Stimulated activated CD4-positive, alpha-beta T cell treated with anti-CD3 and anti-CD28 coated beads, Interleukin-15, amount 100 ng/mL, for 1 hour (primary cell): ENCODE measurements at places on chromosomes 2 and 18.

GRCh38 chr2:177326005-177326404 lies 61.5 kb upstream of the NFE2L2 start:
- no peak for DNase-seq

- no peak for DNase-seq
These were observed 24.6 kb downstream of the CD302 start for GRCh38 chr2:159773426-159773825.

GRCh38 chr2:64987001-64987955 lies 1.9 kb upstream of the SLC1A4 start:
- no peak for DNase-seq

- no peak for DNase-seq
These were observed 70.6 kb downstream of the MBP start for GRCh38 chr18:77061946-77062517.

GRCh38 chr2:62831729-62832128 lies 126.2 kb downstream of the EHBP1 start:
- DNase-seq, result no peak

GRCh38 chr2:122263746-122264145 lies 508.3 kb downstream of the TSN start:
- DNase-seq, result no peak

GRCh38 chr18:9930299-9930884 lies 16.6 kb downstream of the VAPA start:
- no peak for DNase-seq

- no peak for DNase-seq
These were observed 74.7 kb downstream of the HNRNPLL start for GRCh38 chr2:38528008-38528442.

DNA sequence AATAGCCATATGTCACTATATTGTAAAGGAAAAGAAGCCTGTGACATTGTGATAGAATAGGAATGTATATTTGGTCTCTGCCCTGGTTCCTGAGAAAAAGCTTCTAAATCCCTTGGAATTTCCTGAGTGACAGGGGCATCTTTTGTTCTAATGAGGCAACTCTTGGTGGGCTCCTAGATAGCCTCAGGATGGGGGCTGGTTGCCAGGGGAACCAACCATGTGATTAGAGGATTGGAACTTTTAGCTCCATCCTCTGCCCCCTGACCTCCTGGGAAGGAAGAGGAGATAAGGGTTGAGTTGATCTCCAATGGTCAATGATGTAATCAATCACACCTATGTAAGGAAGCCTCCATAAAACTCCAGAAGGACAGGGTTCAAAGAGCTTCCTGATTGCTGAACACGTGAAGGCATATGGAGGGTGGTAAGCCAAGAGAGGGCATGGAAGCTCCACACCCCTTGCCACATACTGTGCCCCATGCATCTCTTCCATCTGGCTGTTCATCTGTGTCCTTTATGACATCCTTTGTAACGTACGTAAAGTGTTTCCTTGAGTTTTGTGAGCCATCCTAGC lies 2.9 kb upstream of the ME2 start:
- DNase-seq, result no peak

- no peak for DNase-seq
These were observed 310.8 kb downstream of the EIPR1 start for GRCh38 chr2:3066831-3067230.

DNA sequence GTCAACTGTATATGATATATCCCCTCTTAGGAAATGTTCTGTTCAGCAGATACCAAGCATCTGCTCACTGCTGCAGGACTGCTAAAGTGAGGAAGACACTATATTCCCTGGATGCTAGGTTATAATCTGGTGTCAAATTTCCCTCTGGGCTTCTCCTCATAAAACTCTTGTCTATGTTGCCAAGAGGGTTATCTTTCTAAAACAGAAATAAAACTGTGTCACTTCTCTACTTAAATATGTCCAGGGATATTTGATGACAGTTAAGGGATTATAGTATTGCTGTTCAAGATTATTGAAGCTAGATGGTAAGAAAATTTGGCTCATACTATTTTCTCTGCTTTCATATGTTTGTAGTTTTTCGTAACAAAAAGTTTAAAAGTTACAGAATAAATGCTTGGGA lies 30.5 kb upstream of the SNRNP27 start:
- DNase-seq, result no peak

DNA sequence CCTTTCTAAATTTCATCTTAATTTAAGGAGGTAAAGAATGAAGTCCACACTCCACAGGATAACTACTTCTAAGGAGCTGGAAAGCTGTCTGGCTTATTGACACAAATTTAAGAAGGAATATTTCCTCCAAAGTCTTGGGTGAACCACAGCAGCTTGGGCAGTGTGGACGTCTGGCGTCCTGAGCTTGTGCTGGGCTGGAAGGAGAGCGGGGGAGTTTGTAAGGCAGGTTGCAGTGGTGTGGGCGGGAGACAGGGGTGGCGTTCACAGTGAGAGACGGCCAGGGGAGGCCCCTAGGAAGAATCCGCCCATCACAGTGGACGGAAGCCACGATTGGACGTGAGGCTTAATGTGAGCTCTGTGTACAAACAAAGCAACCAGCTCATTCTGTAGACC lies 25.7 kb downstream of the ADI1 start:
- no peak for DNase-seq

DNA sequence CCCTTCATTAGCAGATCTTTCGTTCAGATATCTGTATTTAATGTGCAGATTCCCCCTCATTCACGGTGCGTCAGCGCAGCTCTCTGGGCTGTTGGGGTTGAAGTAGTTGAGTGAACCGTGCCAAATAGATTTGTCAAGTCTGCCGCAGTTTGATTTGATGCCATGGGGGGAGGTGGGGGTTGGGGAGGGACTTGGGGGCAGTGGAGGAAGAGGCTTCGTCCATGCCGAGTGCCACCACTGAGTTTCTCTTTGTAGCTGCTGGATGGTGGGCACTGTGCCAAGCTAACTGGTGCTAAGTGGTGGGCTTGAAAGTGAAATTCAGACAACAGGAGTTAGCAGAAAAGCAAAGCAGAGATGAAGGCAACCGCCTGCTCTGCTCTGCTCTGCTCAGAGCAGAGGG lies 47.9 kb downstream of the NRP2 start:
- DNase-seq, result no peak

- DNase-seq, result no peak
These were observed 257.7 kb downstream of the CDCA7 start for GRCh38 chr2:173612354-173612753.

GRCh38 chr18:57803103-57803969 lies at the start of gene ATP8B1:
TSS of gene ATP8B1 (minus strand) at chr18:57803315. CDS start at chr18:57731807, 71,508 bp downstream.
- no peak for DNase-seq

DNA sequence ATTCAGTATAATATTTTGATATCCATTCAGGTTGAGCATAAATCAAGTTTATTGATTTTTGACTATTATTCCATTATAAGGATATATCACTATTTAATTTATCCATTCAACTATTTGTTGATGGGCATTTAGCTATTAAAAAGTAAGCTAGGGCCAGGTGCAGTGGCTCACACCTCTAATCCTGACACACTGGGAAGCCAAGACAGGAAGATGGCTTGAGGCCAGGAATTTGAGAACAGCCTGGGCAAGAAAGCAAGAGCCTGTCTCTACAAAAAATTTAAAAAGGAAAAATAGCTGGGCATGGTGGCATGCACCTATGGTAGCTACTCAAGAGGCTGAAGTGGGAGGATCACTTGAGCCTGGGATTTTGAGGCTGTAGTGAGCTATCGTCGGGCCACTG lies 183.5 kb downstream of the HNMT start:
- DNase-seq, result no peak

DNA sequence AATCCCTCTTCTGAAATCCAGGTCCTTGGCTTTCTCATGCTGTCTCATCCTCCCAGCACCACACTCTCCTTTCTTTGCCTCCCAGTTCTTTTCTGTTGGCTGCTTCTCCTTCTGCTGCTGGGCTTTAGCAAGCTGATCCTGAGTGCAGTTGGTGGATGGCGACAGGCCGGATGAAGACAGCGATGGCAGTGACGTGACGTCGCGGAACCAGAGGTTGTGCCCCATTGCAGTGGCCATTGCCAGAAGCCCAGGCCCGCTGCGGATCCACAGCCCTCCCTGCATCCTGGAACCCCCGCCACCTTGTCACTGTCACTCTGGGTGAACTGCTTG lies 75.2 kb downstream of the EIPR1 start:
- DNase-seq, result no peak

DNA sequence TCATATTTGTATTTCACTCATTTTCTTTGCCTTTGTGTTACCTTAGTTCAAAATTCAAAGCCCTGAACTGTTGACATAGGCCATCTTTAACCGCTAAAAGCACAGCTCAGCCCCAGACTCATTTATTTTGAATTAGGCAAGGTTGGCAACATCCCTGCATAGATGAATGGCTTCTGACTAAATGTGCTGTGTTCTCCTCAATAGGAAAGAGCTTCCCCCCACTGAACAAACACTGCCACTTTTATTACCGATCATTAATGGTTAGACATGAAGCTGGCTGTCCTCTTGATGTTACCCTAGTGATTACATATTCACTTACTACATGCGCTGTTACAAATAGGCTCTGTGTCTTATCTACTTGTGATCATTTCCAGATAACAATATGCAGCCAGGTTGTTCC lies 170.7 kb downstream of the ADCYAP1 start:
- DNase-seq, result no peak

GRCh38 chr18:40058811-40059570 lies 1896.0 kb upstream of the PIK3C3 start:
- DNase-seq, result no peak

DNA sequence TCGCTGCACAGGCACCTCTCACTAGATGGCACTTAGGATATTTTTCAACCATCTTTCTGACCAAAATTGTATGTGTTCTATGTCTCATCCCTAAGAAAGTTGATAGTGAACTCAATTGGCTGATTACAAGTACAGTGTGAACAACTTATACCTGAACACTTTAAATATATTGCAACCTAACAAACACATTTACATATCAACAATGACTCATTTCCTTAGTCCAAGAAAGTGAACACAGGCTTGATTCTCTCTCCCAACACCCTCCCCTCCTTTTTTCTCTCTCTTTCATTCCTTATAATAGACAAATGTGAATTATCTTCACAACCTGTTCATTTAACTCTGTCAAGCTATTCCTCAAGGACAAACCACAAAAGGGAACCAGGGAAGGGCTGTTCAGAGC lies 192.0 kb downstream of the SLC8A1 start:
- DNase-seq, result no peak

- no peak for DNase-seq
These were observed 12.9 kb downstream of the LRRTM1 start for GRCh38 chr2:80291656-80292055.

DNA sequence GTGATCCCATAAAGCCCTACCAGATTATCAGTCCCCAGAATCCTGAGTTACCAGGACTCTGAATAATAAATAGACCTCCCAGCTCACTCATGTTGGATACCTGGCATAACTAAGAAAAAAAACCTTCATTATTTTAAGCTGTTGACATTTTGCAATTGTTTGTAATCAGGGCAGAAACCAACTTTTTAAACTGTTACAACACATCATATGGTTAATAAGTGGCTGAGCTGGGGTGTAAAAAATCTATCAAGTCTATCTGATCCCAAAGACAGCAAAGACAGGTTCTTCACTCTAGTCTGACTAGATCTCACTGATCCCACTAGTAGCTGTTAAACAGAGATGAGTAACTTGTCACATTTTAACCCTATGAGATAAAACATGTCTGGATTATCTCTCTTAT lies 370.3 kb downstream of the RIT2 start:
- DNase-seq, result no peak
